ENCODE measurements at places on chromosomes 1 and 21. TPM values are rescaled to one million over a fixed set of nuclear protein-coding genes. Genes with fewer than 3 reads are reported as not detected.

Gene MPL
- total RNA-seq, result not detected

Gene TTLL7
- total RNA-seq, result 28.7 TPM

GRCh38 chr1:47983691-47984090 is 13.5 kb downstream of the TRABD2B start:
- no peak for DNase-seq

DNA sequence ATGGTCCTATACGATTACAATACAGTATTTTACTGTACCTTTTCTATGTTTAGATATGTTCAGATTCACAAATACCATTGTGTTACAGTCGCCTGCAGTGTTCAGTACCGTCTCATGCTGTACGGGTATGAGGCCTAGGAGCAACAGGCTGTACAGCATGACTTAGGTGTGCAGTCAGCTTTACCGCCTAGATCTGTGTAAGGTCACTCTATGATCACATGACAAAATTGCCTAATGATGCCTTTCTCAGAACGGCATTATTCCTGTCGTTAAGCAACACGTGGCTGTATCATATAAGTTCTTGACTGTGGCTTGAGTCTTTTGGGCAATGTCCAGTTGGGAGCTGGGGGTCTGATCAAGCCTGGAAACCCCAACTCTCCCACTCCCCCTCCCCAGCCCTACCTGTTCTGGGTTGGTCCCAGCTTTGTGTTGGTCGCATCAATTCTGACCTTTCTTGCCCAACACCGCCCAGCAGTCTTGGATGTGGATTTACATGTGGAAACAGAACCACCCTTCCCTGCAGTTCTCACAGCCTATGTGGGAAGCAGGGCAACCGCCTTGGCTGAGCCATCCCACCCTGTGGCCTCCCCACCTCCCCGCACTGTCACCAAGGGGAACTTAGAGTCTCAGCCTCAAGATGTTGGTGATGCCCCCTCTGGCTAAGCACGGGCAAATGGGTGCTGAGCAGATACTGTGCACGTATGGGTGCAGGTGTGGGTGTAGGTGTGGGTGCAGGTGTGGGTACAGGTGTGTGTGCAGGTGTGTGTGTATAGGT is 80.2 kb upstream of the ACTL8 start:
- DNase-seq, result no peak

DNA sequence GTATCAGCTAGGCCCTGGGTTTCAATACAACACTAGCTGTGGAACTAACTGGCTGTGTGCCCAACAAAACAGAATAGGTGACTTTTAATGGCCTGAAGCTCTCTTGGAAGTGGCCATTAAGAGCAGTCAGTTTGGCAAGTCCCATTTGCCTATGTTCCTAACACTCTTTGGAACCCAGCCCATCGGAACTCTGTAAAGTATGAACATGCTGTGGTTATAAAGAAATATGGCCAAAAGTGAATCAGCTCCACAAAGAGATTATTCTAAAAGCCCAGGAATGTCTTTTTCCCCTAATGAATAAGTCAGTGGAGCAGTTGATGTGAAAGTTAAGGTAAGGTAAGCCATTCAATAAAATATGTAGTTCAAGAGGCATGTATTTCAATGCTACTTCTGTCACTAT is 223.7 kb upstream of the ADAMTS5 start:
- peak; percentile 57 for DNase-seq

DNA sequence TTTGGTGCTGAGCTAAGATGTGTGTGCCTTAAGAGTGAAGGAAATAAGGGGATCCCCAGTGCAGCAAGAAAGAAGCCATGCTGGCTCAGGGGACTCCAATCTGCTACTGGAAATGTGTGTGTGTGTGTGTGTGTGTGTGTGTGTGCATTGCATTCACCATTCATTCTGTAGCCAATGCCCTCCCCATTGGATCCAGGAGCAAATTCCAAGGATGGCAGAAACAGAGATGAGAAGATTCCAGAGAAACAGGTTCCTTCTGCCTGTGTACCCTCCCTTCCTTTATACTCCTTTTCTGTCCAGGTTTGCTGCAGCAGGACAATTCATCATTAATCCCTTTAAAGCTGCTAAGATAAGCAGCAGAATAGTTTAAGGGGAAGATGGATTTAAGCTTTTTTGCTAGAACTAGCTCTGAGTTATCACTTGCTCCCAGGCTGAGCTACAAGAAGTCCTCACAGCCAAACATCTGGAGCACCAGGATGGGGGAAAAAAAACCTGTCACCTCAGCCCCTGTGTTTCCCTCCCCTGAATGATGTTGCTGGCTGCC is 3.2 kb downstream of the SLC6A17 start:
- DNase-seq, result no peak

GRCh38 chr1:230713138-230713537 is 784 bp downstream of the AGT start:
- DNase-seq, result no peak

- DNase-seq, result no peak
Measured at GRCh38 chr1:18944810-18945209, 11.7 kb downstream of the IFFO2 start.

DNA sequence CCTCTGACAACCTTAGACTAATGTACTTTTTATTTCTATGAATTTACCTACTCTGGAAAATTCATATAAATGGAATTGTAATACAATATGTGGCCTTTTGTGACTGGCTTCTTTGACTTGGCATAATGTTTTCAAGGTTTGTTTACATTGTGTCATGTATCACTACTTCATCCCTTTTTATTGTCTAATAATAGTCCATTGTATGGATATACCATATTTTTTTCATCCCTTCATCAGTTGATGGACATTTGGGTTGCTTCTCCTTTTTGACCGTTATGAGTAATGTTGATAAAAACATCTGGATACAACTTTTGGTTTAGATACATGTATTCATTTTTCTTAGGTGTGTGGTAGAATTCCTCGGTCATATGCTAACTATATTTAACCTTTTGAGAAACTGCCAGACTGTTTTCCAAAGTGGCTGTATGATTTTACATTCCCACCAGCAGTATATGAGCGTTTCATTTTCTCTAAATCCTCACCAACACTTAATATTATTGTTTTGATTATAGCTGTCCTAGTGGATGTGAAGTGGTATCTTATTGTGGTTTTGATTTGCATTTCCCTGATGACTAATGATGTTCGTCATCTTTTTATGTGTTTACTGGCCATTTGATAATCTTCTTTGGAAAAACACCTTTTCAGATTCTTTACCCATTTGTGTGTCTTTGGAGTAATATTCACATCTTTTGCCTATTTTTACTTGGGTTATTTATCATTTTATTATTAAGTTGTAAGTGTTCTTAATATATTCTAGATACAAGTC is 3.5 kb downstream of the RO60 start:
- DNase-seq, result peak; percentile 32

DNA sequence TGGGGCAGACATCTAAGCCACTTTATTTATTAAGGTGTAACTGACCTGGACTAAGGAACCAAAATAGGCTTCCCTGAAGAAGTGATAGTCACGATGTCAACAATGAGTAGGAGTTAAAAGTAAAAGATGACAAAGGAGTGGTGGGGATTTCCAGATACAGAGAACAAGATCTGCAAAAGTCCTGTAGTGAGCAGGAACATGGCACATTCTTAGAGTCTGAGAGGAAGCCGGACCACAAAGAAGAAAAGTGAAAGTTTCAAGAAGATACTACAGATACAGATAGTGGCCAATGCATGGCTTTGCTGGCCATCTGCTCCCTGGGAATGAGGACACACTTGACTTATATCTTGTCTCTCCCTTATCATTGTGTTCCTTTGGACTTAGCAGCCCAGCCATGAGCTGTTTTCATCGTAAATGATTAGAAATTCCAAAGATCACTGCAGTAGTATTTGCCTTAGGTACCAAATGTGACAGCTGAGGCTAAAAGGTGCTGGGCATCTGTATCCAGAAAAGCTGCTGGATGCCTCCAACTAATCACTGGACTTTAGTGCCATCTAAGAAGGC is 302.4 kb upstream of the NR5A2 start:
- DNase-seq, result no peak

DNA sequence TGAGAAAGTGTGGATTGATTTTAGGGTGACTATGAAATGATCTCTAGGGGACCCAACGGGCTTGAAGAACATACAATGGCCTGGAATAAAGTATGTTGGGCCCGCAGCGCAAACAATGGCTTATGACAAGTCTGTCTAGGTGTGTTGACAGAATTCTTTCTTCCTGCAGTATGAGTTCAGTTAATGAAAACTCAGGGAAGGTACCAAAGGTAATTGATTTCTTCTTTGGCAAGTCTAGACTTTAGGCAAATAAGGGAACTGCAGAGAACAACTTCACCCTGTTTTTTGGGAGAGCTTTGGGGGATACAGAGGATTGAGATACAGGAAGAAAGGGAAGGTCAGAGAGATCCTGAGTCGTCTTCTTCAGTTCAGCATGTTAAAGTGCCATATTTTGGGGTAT is 7.8 kb upstream of the FMO2 start:
- no peak for DNase-seq

- no peak for DNase-seq
Measured at GRCh38 chr1:41730806-41731205, 187.9 kb downstream of the HIVEP3 start.

Gene TSPAN1
- 1.7 TPM for total RNA-seq

DNA sequence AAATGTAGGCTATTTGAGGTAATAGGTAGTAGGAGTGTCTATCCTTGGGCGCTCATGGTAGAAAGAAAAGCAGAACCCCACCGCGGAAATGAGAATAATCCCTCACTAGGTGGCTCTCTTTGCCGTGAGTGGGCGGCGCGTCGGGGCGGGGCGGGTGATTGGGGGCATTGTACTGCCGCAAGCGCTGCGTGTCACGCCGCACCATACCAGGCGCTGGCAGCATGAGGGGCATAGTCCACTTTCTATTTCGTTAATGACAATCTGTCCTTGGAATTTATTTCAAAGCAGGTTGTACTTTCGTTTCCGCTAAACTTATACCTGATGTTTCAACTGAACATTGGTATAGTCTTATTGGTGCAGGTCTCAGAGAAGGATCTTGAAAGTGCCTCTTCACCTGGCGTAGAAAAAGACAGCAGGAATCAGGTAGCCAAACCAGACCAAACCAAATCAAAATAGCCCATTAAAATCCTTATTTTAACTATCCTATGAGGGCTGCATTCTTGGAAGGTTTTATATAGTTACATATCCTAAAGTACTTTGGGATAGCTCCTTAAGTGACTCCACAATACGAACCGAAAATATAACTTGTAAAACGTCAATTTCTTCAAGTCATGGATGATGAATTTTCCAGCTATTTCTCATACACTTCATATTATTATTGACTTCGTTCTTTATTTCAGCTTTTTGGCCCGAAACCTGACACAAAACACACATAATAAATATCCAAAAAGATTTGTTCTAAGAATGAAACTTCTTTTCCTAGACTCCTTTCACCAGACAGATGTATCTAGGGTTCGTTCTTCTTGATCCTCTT is 1.9 kb upstream of the SMG7 start:
- peak; percentile 32 for DNase-seq

Gene SEMA4A
- 0.66 TPM for total RNA-seq

Gene RNF186
- total RNA-seq, result not detected

DNA sequence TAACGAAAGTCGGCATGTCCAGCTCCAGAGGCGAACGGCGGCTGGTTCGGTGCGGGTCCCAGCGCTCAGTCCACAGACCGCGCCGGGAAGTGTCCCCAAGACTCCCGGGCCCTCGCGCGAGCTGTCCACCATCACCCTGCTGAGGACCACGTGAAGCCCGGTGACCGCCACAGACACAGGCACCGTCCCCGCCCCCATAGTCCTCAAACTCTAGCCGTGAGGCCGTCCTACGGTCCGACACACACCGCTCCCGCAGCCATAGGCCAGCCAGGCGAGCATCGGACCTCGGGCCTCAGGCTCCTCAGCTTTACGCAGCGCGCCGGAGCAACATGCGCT is 535 bp downstream of the SETD4 start:
- no peak for DNase-seq

GRCh38 chr1:41859686-41860085 is 59.0 kb downstream of the HIVEP3 start:
- no peak for DNase-seq

- no peak for DNase-seq
Measured at GRCh38 chr1:53244141-53244540, 5.8 kb upstream of the MAGOH start.

Gene OR14K1
- total RNA-seq, result not detected
